SK-MEL-5 (cell line): ENCODE measurements at places on chromosomes 12 and 14. TPM values are rescaled to one million over a fixed set of nuclear protein-coding genes. Genes with fewer than 3 reads are reported as not detected.

The OS9 gene
- total RNA-seq = 239 and 244 TPM in 2 replicates

The RIN3 gene
- total RNA-seq = 2.4 and 2.6 TPM in 2 replicates

DNA sequence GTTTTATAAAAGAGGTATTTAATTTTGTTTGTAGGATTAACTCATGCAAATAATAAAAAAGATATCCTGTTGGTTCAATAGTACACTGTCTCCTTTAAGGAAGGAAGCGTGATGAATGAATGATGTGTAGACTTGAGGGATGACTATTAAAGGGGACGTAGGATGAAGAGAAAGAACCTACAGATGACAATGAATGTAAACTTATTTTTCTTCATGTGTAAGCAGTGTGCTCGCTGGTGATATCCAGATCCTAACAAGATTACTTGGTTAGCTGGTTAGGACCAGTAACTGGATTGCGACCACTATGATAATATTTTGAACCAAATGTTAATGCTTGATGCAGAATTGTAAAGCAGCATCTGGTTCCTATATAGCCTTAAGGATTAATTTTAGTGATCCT is 2.6 kb downstream of the ARF6 start:
- peak; percentile 22 for DNase-seq

DNA sequence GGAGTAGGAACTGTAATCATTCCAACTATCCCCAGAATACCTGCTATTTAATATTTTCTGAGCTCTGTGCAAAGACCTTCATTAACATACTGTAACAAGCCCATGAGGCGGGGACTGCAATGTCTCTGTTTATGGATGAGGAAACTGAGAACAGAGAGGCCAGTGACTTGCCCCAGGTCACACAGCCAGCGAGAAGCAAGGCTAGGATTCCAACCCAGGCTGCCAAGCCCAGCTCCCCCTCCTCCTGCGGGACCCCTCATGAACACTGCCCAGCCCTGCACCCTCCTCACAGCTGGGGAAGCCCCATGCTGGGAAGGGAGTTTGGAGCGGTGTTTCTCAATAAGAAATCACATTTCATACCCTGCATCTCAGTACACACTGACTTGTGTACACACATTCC is 10.9 kb downstream of the HVCN1 start:
- DNase-seq = no peak

DNA sequence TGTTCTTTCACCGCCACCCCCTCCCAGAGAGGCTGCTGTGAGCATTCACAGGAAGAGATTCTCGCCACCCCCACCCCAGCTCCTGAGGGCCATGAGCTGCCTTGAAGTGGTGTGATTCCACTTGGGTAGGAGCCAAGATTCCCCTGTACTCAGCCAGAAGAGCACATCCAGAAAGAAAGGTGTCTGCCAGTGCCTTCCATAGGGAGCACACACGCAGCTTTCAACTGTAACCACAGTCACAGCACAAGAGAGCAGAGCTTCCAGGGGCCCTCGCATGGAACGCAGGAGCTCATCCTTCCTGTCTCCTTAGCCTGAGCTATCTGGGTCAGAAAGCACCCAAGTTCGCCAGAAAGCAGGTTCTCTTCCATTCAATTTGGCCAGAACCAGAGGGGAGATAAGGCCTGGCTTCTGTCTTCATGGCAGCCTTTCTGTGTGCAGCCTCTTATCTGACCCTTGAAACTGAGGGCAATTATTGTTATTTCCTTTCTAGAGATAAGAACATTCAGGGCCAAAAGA is 66.6 kb upstream of the SCN8A start:
- DNase-seq = no peak

- DNase-seq = no peak
These were observed 10.9 kb downstream of the BCL7A start for GRCh38 chr12:122032580-122032979.
